Suprapubic skin (tissue), 4 donors: ENCODE measurements at places on chromosomes 2 and 18. TPM values are rescaled to one million over a fixed set of nuclear protein-coding genes. Genes with fewer than 3 reads are reported as not detected.

GRCh38 chr18:45879681-45880655, 54.5 kb downstream of the SIGLEC15 start:
- H3K4me3 ChIP-seq: no peak overlapping the region
- H3K36me3 ChIP-seq: peaks cover 63% of the 10 kb centered on the region
- H3K27ac ChIP-seq: no peak overlapping the region
- no peak for DNase-seq
- H3K27me3 ChIP-seq: no peaks in the 10 kb centered on the region

DNA sequence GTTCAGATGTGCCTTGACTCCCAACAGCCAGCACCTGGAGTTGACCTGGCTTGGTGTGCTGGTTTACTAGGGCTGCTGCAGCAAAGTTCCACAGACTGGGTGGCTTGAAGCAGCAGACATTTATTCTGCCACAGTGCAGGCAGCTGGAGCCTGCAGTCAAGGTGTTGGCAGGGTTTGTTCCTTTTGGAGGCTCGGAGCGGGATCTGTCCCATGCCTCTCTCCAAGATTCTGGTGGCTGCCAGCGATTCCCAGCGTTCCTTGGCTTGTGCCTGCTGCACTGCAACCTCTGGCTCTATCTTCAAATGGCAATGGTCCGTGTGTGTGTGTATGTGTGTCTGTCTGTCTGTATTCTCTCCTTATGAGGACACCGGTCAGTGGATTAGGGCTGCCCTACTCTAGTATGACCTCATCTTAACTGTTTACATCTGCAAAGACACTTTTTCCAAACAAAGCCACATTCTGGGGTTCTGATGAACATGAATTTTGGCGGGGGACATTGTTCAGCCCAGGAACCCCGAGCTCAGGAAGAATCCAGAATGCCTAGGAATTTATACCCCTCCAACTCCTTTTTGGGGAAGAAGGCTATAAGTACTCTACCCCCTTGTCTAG, 44.7 kb upstream of the TMEM131 start:
- H3K4me3 ChIP-seq: no peak overlapping the region
- DNase-seq: no peak
- no peaks in the 10 kb centered on the region for H3K36me3 ChIP-seq
- no peaks in the 10 kb centered on the region for H3K27me3 ChIP-seq

DNA sequence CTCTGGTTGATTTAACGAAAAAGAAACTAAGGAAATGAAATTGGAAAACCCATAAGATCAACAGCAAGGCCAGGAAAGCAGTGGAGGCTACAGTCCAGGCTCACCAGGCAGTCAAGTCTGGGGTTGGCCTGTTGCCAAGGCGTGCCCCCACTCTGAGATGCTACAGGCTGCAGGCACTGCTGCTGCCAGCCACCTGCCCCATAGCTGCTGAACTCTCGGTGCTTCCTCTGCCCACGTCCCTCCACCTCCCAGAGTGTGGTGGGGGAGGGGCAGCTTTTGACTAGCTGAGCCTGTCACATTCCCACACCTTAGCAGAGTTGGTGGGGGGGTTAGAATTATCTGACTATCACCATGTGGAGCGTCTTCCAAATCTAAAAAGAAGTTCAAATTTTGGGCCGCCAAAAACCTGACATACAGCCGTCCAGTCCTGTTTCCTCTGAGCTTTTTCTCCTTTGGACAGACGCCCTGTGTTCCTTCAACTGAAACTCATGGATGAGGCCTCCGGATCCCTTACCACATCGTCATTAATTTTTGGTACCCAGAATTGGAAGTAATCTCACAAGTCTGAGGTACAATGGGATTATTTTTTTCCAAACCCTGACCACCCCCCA, 3.9 kb upstream of the SH3RF3 start:
- H3K27ac ChIP-seq: no peak overlapping the region
- peak; percentile 76 for DNase-seq
- H3K36me3 ChIP-seq: no peaks in the 10 kb centered on the region
- H3K4me3 ChIP-seq: no peak overlapping the region

DNA sequence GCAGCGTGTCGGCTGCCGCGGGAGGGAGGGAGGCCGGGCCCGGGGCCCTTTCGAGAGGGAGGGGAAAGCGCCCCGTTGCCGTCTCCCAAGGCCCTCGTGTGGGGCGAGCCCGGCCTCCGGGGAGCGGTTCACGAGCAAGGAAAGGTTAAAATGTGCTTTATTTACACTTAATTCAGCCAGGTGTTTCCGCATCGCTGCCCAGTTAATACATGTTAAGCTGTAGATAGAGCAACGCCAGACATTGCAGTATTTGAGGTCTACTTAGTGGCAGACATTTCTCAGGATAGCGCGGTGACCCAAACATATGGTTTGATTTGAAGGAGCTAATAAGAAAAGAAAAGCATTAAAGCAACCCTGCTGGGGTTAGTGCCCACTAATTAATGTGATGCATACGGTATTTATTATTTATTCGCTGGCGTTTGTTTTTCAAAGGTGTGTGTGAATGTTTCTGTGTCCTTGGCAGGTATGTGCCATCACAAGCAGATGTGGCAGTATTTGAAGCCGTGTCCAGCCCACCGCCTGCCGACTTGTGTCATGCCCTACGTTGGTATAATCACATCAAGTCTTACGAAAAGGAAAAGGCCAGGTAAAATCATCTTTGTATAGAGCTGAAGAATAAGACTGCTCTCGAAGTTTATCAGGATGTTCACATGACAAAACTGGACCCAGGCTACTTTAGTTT, 571 bp downstream of the EEF1B2 start:
- H3K27ac ChIP-seq: peak overlapping the region; percentile 94
- H3K27me3 ChIP-seq: no peaks in the 10 kb centered on the region
- peaks cover 25% of the 10 kb centered on the region for H3K36me3 ChIP-seq
- peaks cover 32% of the 10 kb centered on the region for H3K4me1 ChIP-seq

- H3K36me3 ChIP-seq: no peaks in the 10 kb centered on the region
- H3K27ac ChIP-seq: no peak overlapping the region
- no peaks in the 10 kb centered on the region for H3K27me3 ChIP-seq
- DNase-seq: no peak
- H3K4me3 ChIP-seq: no peak overlapping the region
Observed at GRCh38 chr2:9086465-9086864, 83.0 kb upstream of the MBOAT2 start.

GRCh38 chr18:63148449-63149301, 170.9 kb downstream of the BCL2 start:
- peak overlapping the region; percentile 19 for H3K27ac ChIP-seq
- H3K27me3 ChIP-seq: no peaks in the 10 kb centered on the region
- H3K4me1 ChIP-seq: peaks cover 21% of the 10 kb centered on the region
- no peak for DNase-seq
- no peaks in the 10 kb centered on the region for H3K36me3 ChIP-seq
- no peak overlapping the region for H3K4me3 ChIP-seq

- H3K4me3 ChIP-seq: no peak overlapping the region
- peaks cover 68% of the 10 kb centered on the region for H3K4me1 ChIP-seq
- H3K36me3 ChIP-seq: peaks cover 46% of the 10 kb centered on the region
- H3K27me3 ChIP-seq: no peaks in the 10 kb centered on the region
Observed at GRCh38 chr18:79940814-79941472, 10.5 kb downstream of the SLC66A2 start.

DNA sequence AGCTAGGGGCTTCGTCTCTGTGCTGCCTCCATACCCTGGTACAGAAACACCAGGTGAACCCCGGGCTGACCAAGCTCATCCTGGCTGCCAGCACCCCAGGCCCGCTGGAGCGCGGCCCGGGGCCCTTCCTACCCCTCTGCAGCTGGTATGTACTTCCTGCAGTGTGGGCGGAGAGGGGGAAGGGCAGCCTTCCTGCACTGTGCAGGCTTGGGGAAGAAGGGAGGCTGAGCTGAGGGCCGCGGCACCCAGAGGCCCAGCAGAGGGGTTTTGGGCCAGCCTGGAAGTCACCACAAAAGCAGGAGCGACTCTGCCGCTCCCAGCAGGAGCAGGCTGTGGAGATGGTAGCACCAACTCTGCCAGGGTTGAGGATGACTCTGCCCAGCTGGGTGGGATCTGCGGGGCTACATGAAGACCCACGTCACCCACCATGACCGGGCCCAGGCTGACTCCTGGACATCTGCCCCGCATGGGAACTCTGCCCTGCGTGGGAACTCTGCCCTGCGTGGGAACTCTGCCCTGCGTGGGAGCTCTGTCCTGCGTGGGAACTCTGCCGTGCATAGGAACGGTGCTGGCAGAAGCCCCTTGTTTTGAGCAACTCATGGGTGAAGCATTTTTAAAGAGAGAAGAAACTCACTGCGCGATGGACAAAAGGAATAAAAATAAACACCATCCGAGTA, 273.3 kb downstream of the NDUFA10 start:
- peaks cover 15% of the 10 kb centered on the region for H3K4me1 ChIP-seq
- H3K36me3 ChIP-seq: no peaks in the 10 kb centered on the region
- DNase-seq: no peak
- no peak overlapping the region for H3K27ac ChIP-seq
- peaks cover 3% of the 10 kb centered on the region for H3K27me3 ChIP-seq

GRCh38 chr18:23311351-23312121, 141.6 kb upstream of the RIOK3 start:
- DNase-seq: no peak
- H3K4me3 ChIP-seq: no peak overlapping the region
- H3K4me1 ChIP-seq: peaks cover 10% of the 10 kb centered on the region
- H3K27me3 ChIP-seq: no peaks in the 10 kb centered on the region
- no peaks in the 10 kb centered on the region for H3K36me3 ChIP-seq
- H3K27ac ChIP-seq: peak overlapping the region; percentile 11

Gene IL36A
- total RNA-seq: not detected

Gene DPY30
- total RNA-seq: 44.1 TPM

Gene FRZB
- total RNA-seq: 13.5 TPM

Gene TANC1
- 69.8 TPM for total RNA-seq

Gene CAPN13
- total RNA-seq: 0.48 TPM

Gene MYOM1
- total RNA-seq: 2.1 TPM

Gene SAG
- total RNA-seq: not detected

Gene GCKR
- 0.56 TPM for total RNA-seq

Gene LHCGR
- not detected for total RNA-seq
